ENCODE measurements at places on chromosomes 5 and 9. TPM values are rescaled to one million over a fixed set of nuclear protein-coding genes. Genes with fewer than 3 reads are reported as not detected.

PTPDC1 gene
- 45.0 TPM for total RNA-seq

MED22 gene
- total RNA-seq = 27.1 TPM

ZDHHC12 gene
- total RNA-seq = 20.0 TPM

DMGDH gene
- 3.5 TPM for total RNA-seq

RMRP gene
- total RNA-seq = 137,340 TPM

CCL27 gene
- not detected for total RNA-seq

LRRC70 gene
- total RNA-seq = 13.4 TPM

DNA sequence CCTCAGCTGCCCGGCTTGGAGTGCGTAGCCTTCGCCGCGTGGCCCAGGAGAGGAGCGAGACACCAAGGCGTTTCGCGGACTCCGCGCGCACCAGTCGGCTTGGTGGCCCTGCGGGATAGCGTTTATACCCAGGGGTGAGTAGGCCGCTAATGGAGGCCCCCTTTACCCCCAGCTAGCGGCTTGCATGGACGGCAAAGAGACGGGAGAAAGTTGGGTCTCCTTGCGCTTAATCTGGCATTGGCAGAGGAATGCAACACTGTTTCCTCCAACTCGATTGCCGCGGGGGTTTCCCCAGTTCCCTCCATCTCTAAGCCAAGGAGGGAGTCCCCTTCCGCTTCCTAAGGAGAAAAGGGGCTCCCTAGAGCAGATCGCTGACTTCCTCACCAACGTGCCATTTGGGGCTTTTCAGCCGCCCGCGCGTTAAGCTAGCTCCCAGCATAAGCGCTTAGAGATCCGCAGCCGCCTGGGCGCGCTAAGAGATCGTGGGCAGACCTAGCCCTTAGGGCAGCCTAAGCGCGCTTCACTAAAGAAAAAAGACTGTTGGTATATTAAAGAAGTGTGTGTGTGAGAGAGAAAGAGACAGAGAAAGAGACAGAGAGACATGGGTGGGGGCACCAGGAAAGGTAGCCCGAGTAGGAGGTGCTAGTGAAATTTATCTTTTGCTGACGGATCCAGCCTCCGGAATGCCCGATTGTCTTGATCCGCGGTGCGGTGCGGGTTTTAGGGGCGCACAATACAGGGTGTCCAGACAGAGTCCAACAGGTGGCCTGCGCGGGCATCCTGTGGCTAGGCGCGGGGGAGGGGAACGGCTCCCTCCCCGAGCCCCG lies 597.9 kb upstream of the SGCD start:
- no peak for DNase-seq

DNA sequence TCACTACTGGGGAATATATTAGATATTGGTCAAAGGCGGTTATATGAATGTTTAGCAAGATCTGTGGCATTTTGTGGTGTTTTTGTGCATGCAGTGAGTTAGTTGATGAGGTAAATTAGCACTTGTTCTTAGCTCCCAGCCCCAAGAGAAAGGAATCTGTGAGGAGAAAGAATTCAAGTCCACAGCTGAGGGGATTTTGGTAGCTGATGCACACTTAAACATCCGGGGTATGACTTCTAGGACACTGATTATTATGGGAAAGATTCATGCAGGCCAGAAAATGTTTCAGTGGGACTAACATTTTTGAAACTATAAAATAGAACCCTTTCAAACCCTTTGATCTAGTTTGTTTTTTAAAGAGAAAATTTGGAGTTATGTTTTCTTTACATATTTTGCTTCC lies 118.2 kb upstream of the RPS23 start:
- DNase-seq = no peak

DNA sequence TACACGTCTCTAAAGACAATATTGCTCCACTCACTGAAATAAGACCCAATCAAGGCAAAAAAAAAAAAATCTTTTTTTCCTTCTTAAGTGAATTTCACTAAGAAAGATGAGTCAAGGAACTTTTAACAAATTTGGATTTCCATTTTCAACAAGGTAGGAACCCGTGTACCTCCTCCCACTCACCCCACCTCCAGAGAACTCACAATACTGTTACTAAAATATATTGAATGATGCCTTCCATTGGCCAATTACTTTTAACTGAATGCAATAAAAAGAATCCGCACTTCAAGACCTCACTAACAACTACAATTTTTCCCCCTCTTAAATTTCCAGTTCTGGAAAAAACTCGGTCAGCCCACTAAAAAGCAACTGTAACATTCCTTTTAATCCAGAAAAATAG lies 50.7 kb downstream of the FBXW11 start:
- no peak for DNase-seq

DNA sequence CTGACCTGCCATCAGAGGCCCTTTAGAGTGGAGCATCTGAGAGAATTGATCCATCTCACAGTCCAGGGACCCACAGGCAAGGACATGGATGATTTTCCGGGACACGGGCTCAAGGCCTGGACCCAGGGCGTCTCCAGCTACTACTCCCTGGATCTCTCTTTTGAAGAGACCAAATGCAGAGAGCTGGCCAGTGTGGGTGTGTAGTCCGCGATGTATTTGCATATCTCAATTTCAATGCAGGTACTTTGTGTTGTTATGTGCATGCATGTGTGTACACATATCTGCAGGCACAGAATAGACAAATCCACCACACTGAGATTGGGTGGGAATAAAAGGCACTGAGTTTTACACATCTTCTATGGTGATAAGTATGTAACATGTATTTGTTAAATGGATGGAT lies 30.8 kb upstream of the ASTN2 start:
- DNase-seq = no peak

DNA sequence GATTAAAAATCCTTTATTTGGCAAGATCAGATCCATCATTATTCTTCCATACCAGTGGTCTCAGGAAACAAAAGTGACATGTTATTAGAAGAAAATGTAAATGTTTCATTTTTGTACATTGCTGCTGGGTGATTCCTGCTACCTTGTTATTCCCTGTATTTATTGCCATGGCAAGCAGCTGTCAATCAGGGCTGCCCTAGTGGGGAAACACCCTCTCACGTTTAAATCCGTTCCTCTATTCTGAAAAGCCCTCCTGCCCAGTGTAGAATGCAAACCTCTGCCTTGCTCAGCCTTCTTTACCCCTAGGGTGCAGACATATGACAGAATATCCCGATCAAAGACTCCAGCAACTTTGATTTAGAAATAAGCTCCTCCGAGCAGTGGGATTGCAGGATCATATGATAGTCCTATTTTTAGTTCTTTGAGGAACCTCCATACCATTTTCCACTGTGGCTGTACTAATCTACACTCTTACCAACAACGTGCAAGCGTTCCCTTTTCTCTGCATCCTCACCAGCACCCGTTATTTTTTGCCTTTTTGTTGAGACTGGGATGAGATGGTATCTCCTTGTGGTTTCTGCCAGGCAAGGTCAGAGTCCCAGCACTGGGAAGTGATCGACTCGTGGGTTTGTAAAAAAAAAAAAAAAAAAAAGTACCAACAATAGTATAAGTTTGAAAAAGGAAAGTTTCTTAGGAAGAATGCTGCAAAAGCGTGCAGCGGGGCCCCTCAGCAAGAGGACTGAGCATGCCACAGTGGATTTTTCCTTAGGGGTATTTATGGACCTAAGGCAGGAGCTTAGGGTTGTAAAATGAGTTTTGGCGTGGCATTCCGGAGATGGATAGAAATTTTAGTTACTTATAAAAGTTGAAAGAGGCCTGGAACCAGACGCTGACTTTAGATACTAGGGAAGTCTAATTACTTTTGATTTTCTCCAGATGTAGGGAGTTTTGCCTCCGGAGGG lies 66.7 kb downstream of the HRH2 start:
- no peak for DNase-seq

- DNase-seq = peak; percentile 70
Observed at GRCh38 chr9:72524820-72525540, 3.6 kb downstream of the TMC1 start.

GRCh38 chr9:114216081-114216480 lies 60.7 kb downstream of the COL27A1 start:
- DNase-seq = peak; percentile 87

DNA sequence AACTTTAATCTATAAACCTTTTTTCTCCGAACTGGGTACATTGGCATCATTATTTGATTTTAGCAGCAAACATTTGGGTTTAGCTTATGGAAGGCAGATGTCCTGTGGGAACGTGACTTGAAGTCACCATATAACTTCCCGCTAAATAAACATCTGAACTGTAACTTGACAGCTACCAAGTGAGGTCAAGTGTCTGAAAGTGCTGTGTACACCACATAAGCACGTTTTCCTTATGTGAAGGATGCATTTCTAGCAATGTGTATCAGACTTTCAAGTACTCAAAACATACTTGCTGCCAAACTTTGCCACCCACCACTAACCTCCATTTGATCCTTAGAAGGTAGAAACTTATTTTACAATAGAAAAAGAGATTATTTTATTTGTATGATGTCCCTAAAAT lies 35.7 kb downstream of the SLC1A3 start:
- no peak for DNase-seq

All from stomach (tissue), 19 donors.